ENCODE measurements at places on chromosomes 13 and 19.

- no peak for DNase-seq
Observed at GRCh38 chr13:100625447-100625846, 36.9 kb upstream of the GGACT start.

- no peak for DNase-seq
Observed at GRCh38 chr19:28313633-28314032, 899.3 kb downstream of the UQCRFS1 start.

DNA sequence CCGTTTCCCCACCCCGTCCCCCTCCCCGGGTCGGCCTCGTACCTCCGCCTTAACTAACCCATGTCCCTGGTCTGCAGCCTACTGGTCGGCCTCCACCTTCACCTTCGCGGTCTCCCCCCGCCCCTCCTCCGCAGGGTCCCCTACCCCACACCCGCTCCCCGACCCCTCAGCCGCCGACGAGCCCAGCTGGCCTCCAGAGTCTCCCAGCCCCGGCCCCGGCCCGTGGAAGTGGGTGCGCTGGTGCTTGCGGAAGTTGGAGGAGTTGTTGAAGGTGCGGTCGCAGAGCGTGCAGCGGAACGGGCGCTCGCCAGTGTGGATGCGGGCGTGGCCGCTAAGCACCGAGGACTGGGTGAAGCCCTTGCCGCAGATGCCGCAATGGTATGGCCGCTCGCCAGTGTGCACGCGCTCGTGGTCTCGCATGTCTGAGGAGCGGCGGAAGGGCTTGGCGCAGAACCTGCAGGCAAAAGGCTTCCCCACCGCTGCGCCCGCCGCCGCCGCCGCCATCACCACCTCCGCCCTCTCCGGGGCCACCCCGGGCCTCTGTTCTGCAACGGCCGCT is 2.6 kb downstream of the ZNF784 start:
- DNase-seq: no peak

DNA sequence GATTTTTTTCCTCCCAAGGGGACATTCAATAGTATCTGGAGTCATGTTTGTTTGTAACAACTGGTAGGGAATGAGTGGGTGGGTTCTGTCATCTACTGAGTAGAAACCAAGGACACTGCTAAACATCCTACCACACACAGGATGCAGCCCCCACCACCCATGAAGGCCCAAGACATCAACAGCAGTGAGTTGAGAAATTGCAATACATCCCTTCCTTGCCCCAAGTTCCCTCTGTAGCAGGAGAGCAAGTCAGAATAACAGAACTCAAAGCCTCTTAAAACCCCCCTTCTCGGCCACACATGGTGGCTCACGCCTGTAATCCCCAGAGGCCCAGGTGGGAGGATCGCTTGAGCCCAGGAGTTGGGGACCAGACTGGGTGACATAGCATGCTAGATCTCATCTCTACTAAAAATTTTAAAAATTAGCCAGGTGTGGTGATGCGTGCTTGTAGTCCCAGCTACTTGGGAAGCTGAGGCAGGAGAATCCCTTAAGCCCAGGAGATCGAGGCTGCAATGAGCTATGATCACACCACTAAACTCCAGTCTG is 2.4 kb upstream of the CYP2F1 start:
- DNase-seq: no peak

GRCh38 chr13:110562696-110563462 is 1.4 kb upstream of the RAB20 start:
- DNase-seq: no peak

All from MCF 10A (cell line).